Progenitor cell of endocrine pancreas (in vitro differentiated cells): ENCODE measurements at places on chromosomes 3 and 15. TPM values are rescaled to one million over a fixed set of nuclear protein-coding genes. Genes with fewer than 3 reads are reported as not detected.

DNA sequence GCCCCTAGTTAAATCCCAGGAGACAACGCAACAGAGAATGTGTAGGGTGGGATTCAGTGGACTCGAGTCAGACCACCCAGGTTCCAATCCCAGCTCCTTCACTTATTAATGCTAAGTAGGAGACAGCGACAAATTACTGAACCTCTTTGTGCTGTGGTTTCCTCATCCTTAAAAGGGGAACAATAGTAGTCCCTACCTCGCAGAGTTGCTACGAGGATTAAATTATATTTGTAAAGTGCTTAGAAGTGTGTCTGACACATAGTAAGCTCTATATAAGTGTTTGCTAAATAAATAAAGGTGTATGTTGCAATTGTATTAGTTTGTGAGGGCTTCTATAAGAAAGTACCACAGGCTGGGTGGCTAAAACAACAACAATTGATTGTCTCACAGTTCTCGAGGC, 58.0 kb upstream of the PPARG start:
- peaks cover 6% of the 10 kb centered on the region for H3K27me3 ChIP-seq
- no peak for DNase-seq
- no peak overlapping the region for H3K27ac ChIP-seq
- H3K4me1 ChIP-seq: peaks cover 21% of the 10 kb centered on the region

DNA sequence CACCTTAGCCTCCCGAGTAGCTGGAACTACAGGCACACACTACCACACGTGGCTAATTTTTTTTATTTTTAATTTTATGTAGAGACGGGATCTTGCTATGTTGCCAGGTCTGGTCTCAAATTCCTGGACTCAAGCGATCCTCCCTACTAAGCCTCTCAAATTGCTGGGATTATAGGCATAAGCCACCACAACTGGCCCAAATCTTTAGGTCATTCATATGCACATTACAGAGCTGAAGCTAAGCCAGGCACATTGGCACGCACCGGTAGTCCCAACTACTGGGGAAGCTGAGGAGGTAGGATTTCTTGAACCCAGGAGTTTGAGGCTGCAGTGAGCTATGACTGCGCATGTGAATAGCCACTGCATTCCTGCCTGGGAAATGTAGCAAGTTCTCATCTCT, 265.9 kb downstream of the ZMAT3 start:
- H3K4me3 ChIP-seq: no peak overlapping the region
- no peaks in the 10 kb centered on the region for H3K4me1 ChIP-seq
- no peak for DNase-seq
- no peak overlapping the region for H3K27ac ChIP-seq
- H3K27me3 ChIP-seq: no peaks in the 10 kb centered on the region

DNA sequence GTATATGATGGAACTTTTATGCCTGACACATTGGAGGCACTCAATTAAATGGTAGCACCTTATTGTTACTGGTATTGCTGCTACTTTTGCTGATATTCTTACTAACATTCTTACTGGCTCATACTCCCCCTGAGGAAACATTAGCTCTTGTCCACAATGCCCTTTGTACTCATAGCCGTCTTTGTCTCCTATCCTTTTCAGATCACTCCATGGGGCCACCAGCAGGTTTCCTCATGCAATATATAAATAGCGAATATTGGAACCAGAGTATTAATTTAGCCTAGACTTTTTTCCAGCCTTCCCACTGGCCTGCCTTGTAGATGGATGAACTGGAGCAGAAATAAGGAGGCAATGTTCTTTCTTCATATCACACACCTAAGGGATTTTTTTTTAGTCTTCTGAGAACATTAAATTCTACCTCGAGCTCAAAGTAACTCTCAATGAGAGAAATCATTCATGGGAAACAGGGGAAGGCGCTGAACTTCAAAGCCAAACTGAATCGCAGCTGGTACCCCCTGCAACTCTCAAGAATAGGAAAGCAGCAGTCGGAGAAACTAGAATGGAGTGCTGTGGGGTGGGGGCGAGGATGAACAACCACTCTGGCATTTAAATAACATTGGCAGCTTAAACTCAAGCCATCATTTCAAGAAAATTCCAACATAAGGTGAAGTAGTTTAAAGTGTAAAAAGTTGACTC, 300.3 kb downstream of the TAFA4 start:
- no peaks in the 10 kb centered on the region for H3K27me3 ChIP-seq
- H3K4me3 ChIP-seq: no peak overlapping the region
- H3K27ac ChIP-seq: no peak overlapping the region
- no peaks in the 10 kb centered on the region for H3K36me3 ChIP-seq

The HACD2 gene
- 54.4 and 57.6 TPM in 2 replicates for total RNA-seq

The CCR2 gene
- total RNA-seq: not detected in 2 replicates

DNA sequence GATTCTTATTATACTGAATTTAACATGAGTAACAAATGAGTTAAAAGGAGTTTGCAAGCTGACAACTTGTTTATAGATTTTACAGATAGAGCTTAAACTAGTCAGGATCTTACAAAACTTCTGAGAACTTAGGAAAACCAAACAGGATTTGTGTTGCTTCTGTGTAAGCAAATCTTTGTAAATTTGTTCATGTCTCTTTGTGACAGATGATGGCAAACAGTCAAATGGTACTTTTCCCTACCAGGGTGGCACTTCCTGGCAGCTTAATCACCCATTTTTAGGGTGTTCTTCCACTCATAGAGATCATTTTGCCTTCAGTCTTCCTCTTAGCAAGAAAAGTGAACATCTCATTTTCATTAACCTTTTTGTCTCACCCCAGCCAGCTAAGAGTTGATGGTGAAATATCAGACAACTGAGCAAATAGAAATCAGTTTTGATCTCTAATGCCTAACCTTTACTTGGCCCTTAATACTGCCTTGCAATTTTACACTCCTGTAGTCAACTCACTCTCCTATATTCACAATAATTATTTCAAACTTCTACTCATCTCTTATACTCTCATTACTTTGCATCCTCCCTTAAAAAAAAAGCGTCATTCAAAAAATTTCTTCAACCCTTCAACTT, 23.7 kb upstream of the NECTIN3 start:
- no peak for DNase-seq
- H3K4me1 ChIP-seq: peaks cover 14% of the 10 kb centered on the region
- no peak overlapping the region for H3K27ac ChIP-seq
- H3K27me3 ChIP-seq: no peaks in the 10 kb centered on the region

- no peak overlapping the region for H3K4me3 ChIP-seq
- H3K27ac ChIP-seq: no peak overlapping the region
- peaks cover 40% of the 10 kb centered on the region for H3K4me1 ChIP-seq
- H3K27me3 ChIP-seq: no peaks in the 10 kb centered on the region
- no peak for DNase-seq
- no peaks in the 10 kb centered on the region for H3K36me3 ChIP-seq
These were observed 51.7 kb upstream of the TJP1 start for GRCh38 chr15:29873947-29874411.

The SKIL gene
- 98.0 and 99.4 TPM in 2 replicates for total RNA-seq

GRCh38 chr3:88462230-88462629, 312.5 kb downstream of the C3orf38 start:
- H3K4me1 ChIP-seq: no peaks in the 10 kb centered on the region
- H3K4me3 ChIP-seq: no peak overlapping the region
- H3K27me3 ChIP-seq: no peaks in the 10 kb centered on the region

DNA sequence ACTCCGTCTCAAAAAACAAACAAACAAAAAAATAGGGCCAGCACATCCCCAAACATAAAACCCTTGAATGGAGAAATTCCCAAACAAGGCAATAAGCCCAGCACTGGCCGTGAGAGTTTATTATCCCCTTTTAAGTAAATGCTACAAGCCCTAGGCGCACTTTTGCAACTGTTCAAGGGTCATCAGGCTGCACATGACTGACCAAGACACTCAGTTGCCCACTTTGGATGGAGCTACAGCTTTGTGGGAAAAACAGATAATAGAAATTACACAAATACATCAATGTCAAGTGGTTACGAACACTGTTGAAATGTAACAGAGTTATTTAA, 33.7 kb upstream of the ZNF445 start:
- H3K27me3 ChIP-seq: no peaks in the 10 kb centered on the region
- H3K4me1 ChIP-seq: peaks cover 19% of the 10 kb centered on the region
- peak overlapping the region; percentile 93 for H3K4me3 ChIP-seq
- peak overlapping the region; percentile 100 for H3K27ac ChIP-seq
- no peak for DNase-seq
- peaks cover 9% of the 10 kb centered on the region for H3K36me3 ChIP-seq

The AADAC gene
- total RNA-seq: not detected in 2 replicates

DNA sequence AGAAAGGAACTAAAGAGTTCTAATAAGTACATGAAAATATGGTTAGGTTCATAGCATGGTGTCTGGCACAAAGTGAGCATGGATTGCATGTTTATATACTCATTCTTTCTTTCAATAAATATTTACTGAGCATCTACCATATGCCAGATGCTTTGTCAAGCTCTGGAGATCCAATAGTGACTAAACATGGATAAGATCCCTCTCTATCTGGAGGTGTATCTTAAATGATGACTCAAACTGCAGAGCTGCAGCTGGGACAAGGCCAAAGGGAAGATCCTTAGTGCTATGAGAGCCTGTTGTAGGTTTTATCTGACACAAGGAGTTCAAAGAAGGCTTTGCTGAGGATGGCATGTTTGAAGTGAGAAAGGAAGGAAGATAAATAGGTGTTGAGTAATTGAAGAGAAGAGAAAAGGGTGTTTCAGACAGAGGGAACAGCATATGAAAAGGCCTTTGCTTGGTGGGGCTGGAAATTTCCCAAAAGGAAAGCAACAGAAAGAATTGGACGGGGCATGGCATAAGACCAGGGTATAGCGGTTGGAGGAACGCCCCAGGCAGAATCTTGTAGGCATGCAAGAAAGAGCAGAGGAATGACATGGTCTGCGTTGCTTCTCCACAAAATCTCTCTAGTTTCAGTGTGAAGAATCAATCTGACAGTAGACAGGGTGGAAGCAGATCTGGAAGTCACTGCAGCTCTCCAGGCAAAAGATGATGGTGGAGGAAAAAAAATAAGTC, 239.9 kb upstream of the LRTM1 start:
- H3K36me3 ChIP-seq: no peaks in the 10 kb centered on the region
- H3K4me1 ChIP-seq: no peaks in the 10 kb centered on the region
- peaks cover 3% of the 10 kb centered on the region for H3K27me3 ChIP-seq
- no peak for DNase-seq

The PIGZ gene
- 4.7 and 6.0 TPM in 2 replicates for total RNA-seq

DNA sequence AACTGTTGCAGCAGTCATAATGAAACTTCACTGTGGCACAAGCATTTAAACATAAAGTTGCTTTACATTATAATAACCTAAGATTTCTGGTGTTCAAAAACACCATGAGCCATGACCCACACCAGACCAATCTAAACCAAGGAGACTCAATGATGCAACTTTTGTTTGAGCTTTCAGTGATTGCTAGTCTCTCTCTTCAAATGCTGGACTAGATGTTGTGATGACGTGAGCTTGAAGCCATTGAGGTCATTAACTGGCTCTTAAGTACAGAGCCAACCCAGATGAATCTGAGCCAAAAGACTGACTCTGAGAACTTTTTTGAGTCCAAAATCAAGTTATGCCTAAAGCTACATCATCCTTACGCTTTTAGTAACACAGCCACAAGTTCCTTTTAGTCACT, 36.5 kb downstream of the ATR start:
- peaks cover 4% of the 10 kb centered on the region for H3K36me3 ChIP-seq
- DNase-seq: no peak
- no peak overlapping the region for H3K4me3 ChIP-seq
- peaks cover 9% of the 10 kb centered on the region for H3K4me1 ChIP-seq

DNA sequence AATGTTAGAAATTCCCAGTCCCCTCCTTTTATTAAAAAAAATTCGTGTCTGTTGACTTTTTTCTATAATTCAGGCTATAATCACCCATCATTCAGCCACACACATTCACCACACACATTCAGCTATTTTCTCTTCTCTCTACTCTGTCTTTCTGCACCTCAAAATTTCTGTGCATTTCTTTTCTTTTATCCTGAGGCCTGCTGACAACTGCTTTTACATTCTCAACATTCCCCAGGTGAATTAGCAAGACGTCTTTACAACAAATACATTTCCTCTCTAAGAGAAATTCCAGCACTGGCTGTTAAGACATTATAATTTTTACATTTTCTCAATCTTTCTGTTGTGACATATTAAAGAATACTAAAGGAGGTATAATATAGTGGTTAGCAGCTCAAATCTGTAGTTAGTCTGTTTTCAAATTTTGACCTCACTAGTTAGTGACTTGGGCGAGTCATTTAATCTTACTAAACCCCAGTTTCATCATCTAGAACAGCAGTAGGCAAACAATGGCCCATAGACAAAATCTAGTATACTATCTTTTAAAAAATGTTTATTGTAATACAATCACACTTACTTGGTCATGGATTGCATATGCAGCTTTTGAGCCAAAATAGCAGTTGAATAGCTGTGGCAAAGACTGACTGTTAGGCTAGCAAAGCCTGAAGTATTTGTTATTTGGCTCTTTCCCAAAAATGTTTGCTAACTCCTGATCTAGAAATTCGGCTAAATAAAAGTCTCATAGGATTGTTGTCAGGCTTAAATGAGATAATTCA, 350.7 kb downstream of the NSUN3 start:
- no peak overlapping the region for H3K4me3 ChIP-seq
- peaks cover 6% of the 10 kb centered on the region for H3K4me1 ChIP-seq
- no peak for DNase-seq
- H3K36me3 ChIP-seq: no peaks in the 10 kb centered on the region
- no peaks in the 10 kb centered on the region for H3K27me3 ChIP-seq

DNA sequence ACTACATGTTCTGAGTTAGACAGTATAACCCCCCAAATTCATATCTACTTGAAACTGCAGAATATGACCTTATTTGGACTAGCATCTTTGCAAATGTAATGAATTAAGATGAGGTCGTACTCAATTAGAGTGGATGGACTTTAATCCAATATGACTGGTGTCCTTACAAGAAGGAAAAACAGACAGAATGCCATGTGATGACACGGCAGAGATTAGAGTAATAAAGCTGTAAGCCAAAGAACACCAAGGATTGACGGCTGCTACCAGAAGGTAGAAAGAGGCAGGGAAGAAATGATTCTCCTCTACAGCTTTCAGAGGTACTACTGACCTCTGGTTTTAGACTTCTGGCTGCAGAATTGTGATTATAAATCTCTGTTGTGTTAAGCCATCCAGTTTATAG, 30.3 kb downstream of the GALK2 start:
- H3K36me3 ChIP-seq: peaks cover 25% of the 10 kb centered on the region
- H3K27me3 ChIP-seq: no peaks in the 10 kb centered on the region
- H3K4me3 ChIP-seq: no peak overlapping the region
- DNase-seq: no peak
- H3K4me1 ChIP-seq: peaks cover 7% of the 10 kb centered on the region
- no peak overlapping the region for H3K27ac ChIP-seq

The DNAJC13 gene
- total RNA-seq: 37.3 and 43.0 TPM in 2 replicates

GRCh38 chr3:56864090-56864489, 62.3 kb upstream of the ARHGEF3 start:
- no peaks in the 10 kb centered on the region for H3K27me3 ChIP-seq
- H3K4me1 ChIP-seq: peaks cover 25% of the 10 kb centered on the region
- no peak overlapping the region for H3K4me3 ChIP-seq
- no peaks in the 10 kb centered on the region for H3K36me3 ChIP-seq

GRCh38 chr3:5220193-5220592, 32.7 kb downstream of the EDEM1 start:
- no peak for DNase-seq
- no peak overlapping the region for H3K27ac ChIP-seq
- H3K4me1 ChIP-seq: peaks cover 4% of the 10 kb centered on the region

The MESP2 gene
- not detected in 2 replicates for total RNA-seq

- no peak for DNase-seq
- H3K4me1 ChIP-seq: peaks cover 1% of the 10 kb centered on the region
- no peak overlapping the region for H3K4me3 ChIP-seq
These were observed 953.4 kb downstream of the ZPLD1 start for GRCh38 chr3:103388214-103388613.

The UBA5 gene
- total RNA-seq: 40.9 and 42.7 TPM in 2 replicates

The TTLL13 gene
- 0.69 TPM in 1 of 2 replicates, not detected in the other for total RNA-seq

The LINGO1 gene
- 35.1 and 41.3 TPM in 2 replicates for total RNA-seq

The SSR3 gene
- total RNA-seq: 129 and 135 TPM in 2 replicates
